MG63 (cell line): ENCODE measurements at places on chromosomes 6 and 20. TPM values are rescaled to one million over a fixed set of nuclear protein-coding genes. Genes with fewer than 3 reads are reported as not detected.

DNA sequence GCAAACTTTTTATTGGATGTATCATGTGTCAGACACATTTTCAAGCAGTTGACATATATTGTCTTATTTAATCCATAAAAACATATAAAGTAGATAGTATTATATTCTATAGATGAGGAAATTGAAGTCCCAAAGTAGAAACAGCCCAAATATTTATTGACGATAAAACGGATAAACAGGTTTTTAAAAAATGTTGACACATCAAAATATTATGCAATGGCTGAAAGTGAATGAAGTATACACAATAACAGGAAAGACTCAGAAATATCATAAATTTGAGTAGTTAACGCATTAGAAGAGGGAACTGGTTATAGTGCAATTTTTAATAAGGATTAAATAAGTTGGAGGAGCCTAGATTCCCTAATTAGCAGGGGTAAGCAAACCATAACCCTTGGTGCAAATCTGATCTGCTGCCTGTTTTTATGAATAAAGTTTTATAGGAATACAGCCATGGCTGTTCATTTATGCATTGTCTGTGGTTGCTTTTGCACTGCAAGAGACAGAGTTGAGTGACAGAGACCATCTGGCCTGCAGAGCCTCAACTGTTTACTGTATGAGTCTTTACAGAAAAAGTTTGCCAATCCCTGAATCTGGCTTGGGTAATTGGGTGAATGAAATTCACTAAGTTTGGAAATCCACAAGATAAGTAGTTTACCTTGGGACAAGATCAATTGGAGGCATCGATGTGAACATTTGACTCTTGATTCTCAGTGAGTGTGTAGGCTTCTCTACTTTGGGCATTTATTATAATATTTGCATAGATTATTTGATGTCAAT is 50.6 kb upstream of the EXOC2 start:
- DNase-seq = no peak

CTCFL gene
- not detected in 2 replicates for total RNA-seq

PDE10A gene
- 0.10 and 1.3 TPM in 2 replicates for total RNA-seq

DNA sequence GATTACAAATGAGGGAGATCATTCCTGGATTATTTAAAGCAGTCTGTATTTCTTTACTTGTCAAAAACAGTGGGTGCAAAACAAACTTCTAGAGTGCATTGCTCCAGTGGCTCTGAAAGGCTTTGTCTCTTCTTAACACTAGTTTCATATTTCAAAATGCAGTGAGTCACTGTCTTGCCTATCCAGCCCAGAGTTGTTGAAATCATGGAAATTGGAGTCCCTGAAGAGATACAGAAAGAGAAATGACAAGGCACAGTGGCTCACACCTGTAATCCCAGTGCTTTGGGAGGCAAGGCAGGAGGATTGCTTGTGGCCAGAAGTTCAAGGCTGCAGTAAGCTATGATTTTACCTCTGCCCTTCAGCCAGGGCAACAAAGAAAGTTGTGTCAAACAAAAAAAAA is 11.3 kb downstream of the SLC2A12 start:
- no peak for DNase-seq

GRCh38 chr6:4613381-4613780 is 162.8 kb upstream of the CDYL start:
- no peak for DNase-seq

MEI4 gene
- total RNA-seq = not detected in 2 replicates

DNA sequence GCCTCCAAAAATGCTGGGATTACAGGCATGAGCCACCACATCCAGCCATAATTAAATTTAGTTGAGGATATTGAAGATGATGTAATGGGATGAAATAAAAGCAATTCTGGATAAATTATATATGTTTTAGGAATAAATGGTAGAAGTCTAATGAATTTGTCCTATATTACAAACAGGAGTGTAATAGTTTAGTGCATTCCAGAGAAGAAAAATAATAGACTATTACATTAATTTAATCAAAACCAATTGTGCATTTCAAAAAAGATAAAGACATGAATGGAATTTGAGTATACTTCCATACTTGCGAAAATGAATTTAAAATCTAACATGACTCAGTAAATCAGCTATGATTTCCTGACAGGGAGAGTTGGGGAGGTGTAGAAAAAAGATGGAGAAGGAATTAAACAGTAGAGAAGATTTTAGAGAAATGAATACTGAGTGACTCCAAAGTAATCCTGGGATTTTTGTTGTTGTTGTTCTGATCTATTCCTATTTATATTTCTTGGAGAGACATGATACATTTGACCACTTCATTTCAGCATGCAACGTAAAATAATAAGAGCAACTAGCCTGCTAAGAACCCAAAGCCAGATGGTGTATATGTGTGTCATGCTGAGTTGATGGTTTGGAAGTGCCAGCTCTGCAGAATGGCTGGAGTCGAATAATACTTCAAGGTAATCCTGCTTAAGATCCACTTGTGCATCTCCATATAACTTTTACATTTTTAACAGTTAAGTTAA is 67.4 kb downstream of the AIG1 start:
- DNase-seq = no peak

CDH26 gene
- not detected in 2 replicates for total RNA-seq

DNA sequence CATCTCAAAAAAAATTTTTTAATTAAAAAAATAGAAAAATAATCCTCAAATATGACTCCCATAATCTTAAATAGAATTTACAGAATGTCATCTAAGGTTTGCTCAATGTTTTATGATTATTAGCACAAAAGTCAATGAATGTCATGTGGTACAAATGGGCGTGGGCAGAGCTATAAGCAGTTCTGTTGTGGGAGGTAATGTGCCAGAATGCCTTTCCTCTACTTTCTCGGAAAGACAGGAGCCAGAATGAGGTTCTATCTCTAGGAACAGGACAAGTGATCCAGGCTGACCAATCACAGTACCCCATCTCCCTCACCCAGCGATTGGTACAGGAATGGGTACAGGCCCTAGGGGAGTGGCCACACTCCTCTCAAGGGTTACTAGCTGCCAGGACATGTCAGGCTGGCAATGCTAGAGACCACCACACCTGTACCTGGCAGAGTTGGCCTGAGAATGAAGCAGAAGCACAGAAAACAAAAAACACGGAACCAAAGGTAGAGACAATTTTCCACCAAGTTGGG is 15.1 kb downstream of the RALGAPA2 start:
- no peak for DNase-seq

- peak; percentile 86 for DNase-seq
These were observed 28.9 kb downstream of the EIF2S2 start for GRCh38 chr20:34083137-34083536.

DNA sequence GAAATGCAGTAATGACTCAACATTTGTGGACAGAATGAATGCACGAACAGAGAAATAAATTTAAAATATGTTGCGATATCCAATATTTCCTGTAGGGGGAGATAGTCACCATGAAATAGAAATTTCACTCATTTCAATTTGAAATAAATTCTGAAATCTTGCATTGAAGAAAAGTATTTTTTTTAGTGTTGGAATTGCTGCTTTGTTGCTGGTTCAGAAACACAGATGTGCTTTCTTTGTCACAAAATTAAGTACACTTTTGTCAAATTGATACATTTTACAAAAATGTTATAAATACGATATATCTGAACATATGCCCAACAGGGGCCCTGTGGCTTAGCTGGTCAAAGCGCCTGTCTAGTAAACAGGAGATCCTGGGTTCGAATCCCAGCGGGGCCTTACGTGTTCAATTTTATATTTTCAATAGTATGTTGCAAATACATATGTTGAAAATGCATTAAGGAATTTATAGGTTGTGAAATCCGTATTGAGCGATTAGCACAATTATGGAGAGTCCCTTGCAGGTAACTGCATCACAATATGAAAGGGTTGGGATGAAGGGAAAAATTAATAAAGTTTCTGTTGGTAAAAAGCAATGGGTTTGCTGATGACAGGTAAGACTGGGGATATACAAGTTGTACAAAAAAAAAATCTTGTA is 85.4 kb upstream of the PRSS16 start:
- peak; percentile 45 for DNase-seq

KCNK16 gene
- not detected in 2 replicates for total RNA-seq

GRCh38 chr6:116461932-116462885 is 1.0 kb downstream of the CALHM6 start:
- DNase-seq = peak; percentile 63

RNF217 gene
- 7.4 and 10.6 TPM in 2 replicates for total RNA-seq

C20orf144 gene
- total RNA-seq = not detected in 2 replicates

- no peak for DNase-seq
These were observed 3.1 kb upstream of the HECA start for GRCh38 chr6:139131736-139132280.

DNA sequence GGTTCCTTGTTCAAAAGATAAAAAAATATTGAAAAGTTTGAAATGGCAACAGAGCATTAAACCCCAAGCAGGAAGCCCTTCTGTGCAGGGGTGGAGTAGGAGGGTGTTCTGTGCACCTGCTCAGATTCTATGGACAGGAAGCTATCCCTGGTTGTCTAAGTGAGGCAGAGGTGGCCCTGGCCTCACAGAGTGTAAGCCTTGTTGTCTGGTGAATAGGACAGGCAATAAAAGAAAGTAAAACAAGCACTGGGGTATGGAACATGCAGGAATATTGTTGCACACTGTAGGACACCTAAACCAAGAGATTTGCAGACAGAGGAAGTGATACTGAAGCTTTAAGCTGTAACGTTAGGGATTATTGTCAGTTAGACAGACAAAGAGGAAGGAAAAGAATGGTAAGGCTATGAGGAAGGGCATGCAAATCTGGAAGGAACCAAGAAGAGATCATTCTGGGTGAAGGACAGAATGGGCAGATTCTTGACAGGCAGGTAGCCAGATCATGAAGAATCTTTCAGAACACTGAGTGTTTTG is 66.8 kb downstream of the TBC1D7 start:
- DNase-seq = no peak
